ENCODE measurements at places on chromosomes 13 and 19.
A peak's percentile ranks its signal among the peaks of the same experiment; 100 is the strongest.

GRCh38 chr13:98942485-98942884, 35.4 kb downstream of the DOCK9 start:
- no peaks in the 10 kb centered on the region for H3K4me1 ChIP-seq
- H3K27me3 ChIP-seq: no peaks in the 10 kb centered on the region

GRCh38 chr19:20315543-20315942, 148.5 kb downstream of the ZNF486 start:
- no peak for DNase-seq
- H3K4me3 ChIP-seq: no peak overlapping the region
- no peaks in the 10 kb centered on the region for H3K36me3 ChIP-seq
- H3K4me1 ChIP-seq: no peaks in the 10 kb centered on the region
- no peaks in the 10 kb centered on the region for H3K27me3 ChIP-seq
- no peak overlapping the region for H3K27ac ChIP-seq

DNA sequence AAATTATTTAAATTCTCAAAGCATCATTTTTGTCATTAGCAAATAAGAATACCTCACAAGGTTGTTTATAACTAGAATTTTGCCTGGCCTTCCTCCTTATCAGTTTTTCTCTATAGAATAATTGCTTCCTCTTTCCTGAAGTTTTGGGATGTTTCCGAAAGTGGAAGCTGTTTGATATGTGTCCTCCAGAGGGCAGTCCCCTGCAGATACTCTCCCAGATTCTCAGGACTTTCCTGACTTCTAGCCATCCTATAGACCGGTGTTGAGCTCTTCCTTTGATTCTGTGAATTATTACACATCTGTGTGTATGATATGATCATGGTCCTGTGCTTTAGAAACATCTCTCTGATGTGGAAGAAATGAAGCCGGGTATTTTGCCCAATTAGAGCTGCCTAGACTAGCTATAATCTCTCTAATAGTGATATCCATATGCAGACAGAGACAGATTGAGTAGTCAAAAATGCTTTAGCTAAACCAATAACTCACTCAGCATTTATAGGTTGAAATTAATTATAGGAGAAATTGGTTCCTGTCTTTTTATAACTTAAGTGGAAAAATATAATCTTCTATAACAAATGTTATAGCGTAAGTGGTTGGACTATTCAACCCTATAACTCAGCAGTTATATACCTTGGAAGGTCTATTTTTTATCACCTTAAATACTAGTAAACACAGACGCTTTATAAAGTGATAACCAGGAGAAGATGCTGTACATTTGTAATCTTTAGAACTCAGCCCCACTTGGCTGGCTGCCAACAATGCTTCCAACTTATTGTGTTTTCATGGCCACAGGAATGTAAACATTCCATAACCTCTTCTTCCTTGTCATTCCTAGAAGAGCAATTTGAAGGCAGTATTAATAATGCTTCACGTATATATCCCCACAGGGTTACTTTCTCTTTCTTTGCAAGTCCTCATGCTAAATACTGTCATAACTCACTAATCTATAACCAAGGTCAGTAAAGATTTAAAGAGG, 201.0 kb upstream of the RXFP2 start:
- no peak overlapping the region for H3K27ac ChIP-seq
- H3K36me3 ChIP-seq: no peaks in the 10 kb centered on the region
- no peaks in the 10 kb centered on the region for H3K4me1 ChIP-seq
- no peaks in the 10 kb centered on the region for H3K27me3 ChIP-seq
- DNase-seq: no peak

GRCh38 chr13:110799246-110800236, 86.0 kb downstream of the ING1 start:
- H3K4me3 ChIP-seq: peak overlapping the region; percentile 14
- peak; percentile 73 for DNase-seq
- H3K27me3 ChIP-seq: no peaks in the 10 kb centered on the region
- peak overlapping the region; percentile 26 for H3K27ac ChIP-seq
- H3K4me1 ChIP-seq: no peaks in the 10 kb centered on the region
- H3K36me3 ChIP-seq: no peaks in the 10 kb centered on the region

- H3K27me3 ChIP-seq: no peaks in the 10 kb centered on the region
- H3K4me1 ChIP-seq: no peaks in the 10 kb centered on the region
- H3K27ac ChIP-seq: no peak within 1 kb of the TSS
- no peaks in the 10 kb centered on the region for H3K36me3 ChIP-seq
These were observed at the start of gene PGLYRP2 for GRCh38 chr19:15479391-15480345. PGLYRP2 (minus strand) TSS chr19:15479501; CDS start chr19:15479371, 130 bp downstream.

GRCh38 chr19:38528213-38528755, 89.5 kb downstream of the MAP4K1 start:
- H3K36me3 ChIP-seq: no peaks in the 10 kb centered on the region
- no peaks in the 10 kb centered on the region for H3K4me1 ChIP-seq
- no peak for DNase-seq
- no peak overlapping the region for H3K27ac ChIP-seq
- no peaks in the 10 kb centered on the region for H3K27me3 ChIP-seq

DNA sequence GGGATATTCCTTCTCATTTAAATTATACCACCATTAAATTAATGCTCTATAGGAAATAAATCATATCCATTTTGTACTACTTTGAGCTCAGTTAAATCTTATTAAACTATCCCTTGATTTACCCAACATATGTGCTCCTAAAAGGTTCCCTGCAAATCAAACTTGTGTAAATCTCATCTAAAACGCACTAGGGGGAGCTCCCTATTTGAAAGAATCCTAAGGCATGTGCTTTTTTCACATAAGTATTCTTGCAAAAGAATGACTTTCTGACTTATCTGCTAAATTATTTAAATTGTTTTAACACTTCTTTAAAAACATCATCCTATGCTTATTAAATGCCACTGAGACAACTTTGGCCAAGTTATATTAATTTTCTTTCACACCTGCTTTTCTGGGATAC, 7.9 kb downstream of the INTS6 start:
- H3K4me3 ChIP-seq: no peak overlapping the region
- H3K27me3 ChIP-seq: no peaks in the 10 kb centered on the region
- H3K36me3 ChIP-seq: no peaks in the 10 kb centered on the region
- H3K27ac ChIP-seq: no peak overlapping the region
- no peak for DNase-seq

DNA sequence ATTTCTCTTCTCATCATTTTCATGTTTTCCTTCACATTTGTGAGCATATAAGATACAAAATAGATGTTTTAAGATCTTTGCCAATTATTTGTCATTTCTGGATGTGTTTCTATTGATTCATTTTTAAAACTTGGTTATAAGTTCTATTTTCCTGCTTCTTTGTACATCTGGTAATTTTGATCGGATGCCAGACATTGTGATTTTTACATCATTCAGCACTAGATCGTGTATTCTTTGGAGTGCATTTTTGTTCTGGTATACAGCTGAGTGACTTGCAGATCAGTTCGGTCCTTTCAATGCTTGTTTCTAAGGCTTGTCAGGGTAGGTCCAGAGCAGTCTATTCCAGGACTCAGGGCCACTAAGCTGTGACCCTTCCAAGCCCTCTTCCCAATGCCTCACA, 198.2 kb downstream of the KLF12 start:
- no peaks in the 10 kb centered on the region for H3K36me3 ChIP-seq
- H3K27me3 ChIP-seq: no peaks in the 10 kb centered on the region
- H3K4me3 ChIP-seq: no peak overlapping the region
- DNase-seq: no peak

DNA sequence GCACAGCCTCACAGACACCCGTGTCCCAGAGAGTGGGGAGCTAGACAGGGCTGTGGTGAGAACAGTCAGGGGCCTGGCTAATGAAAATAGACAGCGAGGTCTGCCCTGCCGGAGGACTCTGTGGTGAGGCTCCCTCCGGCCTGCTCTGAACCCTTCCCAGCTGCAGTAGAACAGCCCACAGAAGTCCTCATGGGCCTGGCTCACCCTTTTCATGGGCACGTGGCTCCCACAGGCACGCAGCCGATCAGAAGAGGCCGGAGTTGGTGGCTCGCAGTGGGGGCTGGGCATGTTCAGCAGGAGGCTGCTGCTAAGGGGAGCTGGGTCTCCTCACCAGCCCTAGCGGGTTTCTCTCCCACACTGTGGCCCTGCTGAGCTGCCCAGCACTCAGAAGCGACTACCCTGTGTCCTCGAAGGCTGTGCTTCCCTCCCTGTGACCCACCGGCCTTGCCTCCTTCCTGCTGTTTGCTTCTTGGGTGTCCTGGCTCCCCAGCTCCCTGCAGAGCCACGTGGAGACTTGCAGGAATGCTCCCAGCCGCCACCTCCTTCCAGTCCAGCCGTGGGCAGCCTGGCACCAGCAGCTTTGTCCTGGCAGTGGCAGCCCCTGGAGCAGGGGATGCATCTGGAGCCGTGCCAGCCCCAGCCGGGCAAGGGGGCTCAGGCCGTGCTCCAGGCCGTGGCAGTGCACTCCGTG, 138.7 kb downstream of the KDM4B start:
- no peak overlapping the region for H3K27ac ChIP-seq
- H3K36me3 ChIP-seq: no peaks in the 10 kb centered on the region
- peaks cover 2% of the 10 kb centered on the region for H3K4me1 ChIP-seq
- no peaks in the 10 kb centered on the region for H3K27me3 ChIP-seq

DNA sequence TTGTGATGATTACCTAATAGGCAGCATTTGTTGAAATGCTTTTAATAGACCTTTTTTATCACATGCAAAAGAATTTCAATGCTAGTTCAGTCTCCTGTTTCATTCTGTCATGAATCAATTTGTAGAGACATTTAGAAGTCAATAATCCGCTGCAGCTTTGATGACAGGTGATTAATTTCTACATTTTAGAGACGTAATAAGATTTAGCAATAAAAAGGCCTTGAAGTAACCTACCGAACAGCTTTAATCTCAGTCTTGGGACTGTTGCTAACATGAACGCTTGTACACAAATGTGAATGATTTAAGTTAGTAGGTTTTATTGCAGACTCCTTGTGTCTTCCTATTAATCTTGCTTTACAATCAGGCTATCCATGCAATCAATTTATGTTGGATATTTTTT, 186.5 kb downstream of the MZT1 start:
- H3K27ac ChIP-seq: no peak overlapping the region
- no peaks in the 10 kb centered on the region for H3K4me1 ChIP-seq
- no peaks in the 10 kb centered on the region for H3K27me3 ChIP-seq
- H3K4me3 ChIP-seq: no peak overlapping the region
- no peaks in the 10 kb centered on the region for H3K36me3 ChIP-seq
- DNase-seq: no peak

DNA sequence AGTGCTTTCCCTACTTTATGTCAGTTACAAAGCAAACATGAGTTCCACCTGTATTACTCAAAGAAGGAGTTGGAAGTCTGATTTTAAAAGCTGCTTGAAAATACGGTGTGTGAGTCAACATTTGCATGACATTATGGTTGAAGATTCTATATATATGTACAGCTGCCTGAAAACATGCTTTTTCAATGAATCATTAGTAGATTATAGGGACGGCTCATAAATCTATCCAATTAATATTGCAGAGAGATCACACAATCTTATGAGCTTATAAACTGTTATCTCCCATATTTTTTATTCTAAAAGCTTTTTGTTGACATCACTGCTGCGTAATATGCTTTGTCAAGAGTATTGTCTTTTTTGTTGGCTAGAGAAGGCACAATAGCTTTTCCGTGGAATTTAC, 873.8 kb downstream of the SLITRK6 start:
- no peaks in the 10 kb centered on the region for H3K36me3 ChIP-seq
- no peaks in the 10 kb centered on the region for H3K4me1 ChIP-seq

- DNase-seq: peak; percentile 86
- no peak overlapping the region for H3K4me3 ChIP-seq
- H3K27me3 ChIP-seq: no peaks in the 10 kb centered on the region
- H3K27ac ChIP-seq: no peak overlapping the region
- no peaks in the 10 kb centered on the region for H3K4me1 ChIP-seq
These were observed 3.7 kb downstream of the KASH5 start for GRCh38 chr19:49391581-49392399.

DNA sequence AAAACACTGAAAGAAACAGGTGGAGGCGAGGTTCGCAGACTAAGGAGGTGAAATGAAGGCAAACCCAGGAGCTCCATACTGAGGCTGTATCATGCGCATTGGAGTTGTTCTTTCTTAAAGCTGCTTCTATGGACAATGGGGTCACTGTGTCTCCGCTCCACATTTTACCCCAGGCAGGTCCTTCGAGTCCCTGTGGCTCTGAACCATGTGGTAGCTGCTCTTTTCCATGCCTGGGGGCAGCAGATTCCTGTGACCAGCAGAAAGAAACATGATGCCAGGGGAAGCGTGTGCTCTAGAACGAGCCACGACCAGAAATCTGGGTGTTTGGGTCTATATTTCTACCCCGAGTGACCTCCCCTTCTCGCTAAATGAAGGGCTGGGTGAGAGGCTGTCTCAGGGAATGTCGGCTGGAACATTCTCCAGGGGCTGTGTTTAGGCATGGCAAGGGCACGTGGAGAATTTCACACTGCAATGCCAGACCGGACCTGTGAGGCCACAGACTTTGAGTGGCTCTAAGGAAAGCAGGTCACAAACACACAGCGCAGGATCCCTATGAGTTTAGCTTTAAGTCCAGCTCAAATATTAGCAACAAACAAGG, 95.7 kb upstream of the IRS2 start:
- no peaks in the 10 kb centered on the region for H3K36me3 ChIP-seq
- H3K27me3 ChIP-seq: no peaks in the 10 kb centered on the region
- H3K27ac ChIP-seq: no peak overlapping the region
- H3K4me1 ChIP-seq: no peaks in the 10 kb centered on the region
- H3K4me3 ChIP-seq: no peak overlapping the region
- DNase-seq: no peak

- no peak overlapping the region for H3K4me3 ChIP-seq
- no peaks in the 10 kb centered on the region for H3K27me3 ChIP-seq
- H3K27ac ChIP-seq: no peak overlapping the region
These were observed 271.2 kb downstream of the FGF9 start for GRCh38 chr13:21942061-21942460.

DNA sequence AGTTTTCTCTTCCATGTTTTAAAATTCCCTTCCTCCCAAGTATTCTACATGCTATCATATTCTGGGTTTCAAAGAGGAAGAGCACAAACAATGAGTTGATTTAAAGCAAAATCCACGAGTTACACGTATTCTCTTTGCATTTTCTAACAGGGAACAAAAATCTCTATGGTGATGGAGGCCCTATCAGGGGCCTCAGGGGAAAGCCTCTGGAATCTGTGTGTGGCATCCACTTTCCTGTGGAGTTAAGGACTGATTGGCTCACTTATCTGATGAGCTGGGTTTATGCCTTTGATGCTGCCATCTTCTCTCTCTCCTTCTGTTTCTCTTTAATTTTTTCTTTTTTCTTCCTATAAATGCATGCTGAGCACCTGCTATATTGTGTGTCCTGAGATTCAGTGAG, 14.8 kb downstream of the OLFM4 start:
- H3K27ac ChIP-seq: peak overlapping the region; percentile 30
- peaks cover 5% of the 10 kb centered on the region for H3K4me1 ChIP-seq
- DNase-seq: no peak
- H3K27me3 ChIP-seq: peaks cover 1% of the 10 kb centered on the region
- no peak overlapping the region for H3K4me3 ChIP-seq
